Stomach (tissue), 19 donors: ENCODE measurements at places on chromosomes 12 and 14. TPM values are rescaled to one million over a fixed set of nuclear protein-coding genes. Genes with fewer than 3 reads are reported as not detected.
A peak's percentile ranks its signal among the peaks of the same experiment; 100 is the strongest.

Gene RDH5
- polyA plus RNA-seq, result 3.2 TPM

Gene KRT74
- polyA plus RNA-seq, result not detected

Gene SUPT16H
- 39.7 TPM for polyA plus RNA-seq

Gene OR4E2
- polyA plus RNA-seq, result not detected

Gene SPIC
- polyA plus RNA-seq, result 0.18 TPM

Gene TROAP
- polyA plus RNA-seq, result 3.2 TPM

GRCh38 chr14:21023174-21023573 is 1.7 kb downstream of the NDRG2 start:
- no peak for DNase-seq

DNA sequence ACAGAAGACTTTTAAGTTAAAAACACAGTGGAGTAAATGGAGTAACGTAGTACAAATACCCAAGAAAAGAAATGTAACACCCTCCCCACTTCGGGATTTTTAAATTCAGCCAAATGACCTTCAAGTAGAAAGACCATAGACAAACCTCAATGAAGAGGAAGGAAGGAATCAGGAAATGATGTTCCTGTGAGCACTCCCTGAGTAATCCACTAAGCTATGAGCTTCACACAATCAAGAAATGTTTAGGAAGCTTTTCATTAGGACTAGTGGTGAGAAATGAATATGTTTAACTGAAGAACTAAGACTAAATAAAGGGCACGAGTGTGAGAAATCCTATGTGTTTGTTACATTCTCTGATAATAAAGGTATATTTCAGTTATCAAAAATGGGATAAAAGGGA is 10.1 kb downstream of the TCL1A start:
- no peak for DNase-seq

DNA sequence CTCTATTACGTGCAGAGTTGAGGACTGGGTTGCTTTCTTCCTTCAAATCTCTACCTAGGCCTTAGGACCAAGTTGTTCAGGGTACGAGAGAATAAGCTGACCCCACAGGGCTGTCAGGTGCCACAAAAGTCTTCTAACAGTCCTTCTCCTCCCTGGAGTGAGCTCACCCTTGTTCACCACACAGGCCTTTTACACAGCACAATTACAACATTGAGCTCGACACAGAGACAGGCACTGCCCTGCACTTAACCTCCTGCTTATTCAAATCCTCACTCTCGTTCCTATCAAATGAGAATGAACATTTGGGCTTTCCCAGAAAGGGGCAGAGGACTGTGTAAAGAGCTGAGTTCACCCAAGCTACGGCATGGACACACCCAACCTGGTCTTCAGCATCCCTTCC is 2.4 kb downstream of the GALNT6 start:
- DNase-seq, result no peak

GRCh38 chr14:76810953-76811400 is 1.7 kb downstream of the ANGEL1 start:
- no peak for DNase-seq

- no peak for DNase-seq
Measured at GRCh38 chr14:23104591-23105347, at the start of gene CIROP. TSS of gene CIROP (minus strand) at chr14:23104989. CDS start at chr14:23104920, 69 bp downstream.

DNA sequence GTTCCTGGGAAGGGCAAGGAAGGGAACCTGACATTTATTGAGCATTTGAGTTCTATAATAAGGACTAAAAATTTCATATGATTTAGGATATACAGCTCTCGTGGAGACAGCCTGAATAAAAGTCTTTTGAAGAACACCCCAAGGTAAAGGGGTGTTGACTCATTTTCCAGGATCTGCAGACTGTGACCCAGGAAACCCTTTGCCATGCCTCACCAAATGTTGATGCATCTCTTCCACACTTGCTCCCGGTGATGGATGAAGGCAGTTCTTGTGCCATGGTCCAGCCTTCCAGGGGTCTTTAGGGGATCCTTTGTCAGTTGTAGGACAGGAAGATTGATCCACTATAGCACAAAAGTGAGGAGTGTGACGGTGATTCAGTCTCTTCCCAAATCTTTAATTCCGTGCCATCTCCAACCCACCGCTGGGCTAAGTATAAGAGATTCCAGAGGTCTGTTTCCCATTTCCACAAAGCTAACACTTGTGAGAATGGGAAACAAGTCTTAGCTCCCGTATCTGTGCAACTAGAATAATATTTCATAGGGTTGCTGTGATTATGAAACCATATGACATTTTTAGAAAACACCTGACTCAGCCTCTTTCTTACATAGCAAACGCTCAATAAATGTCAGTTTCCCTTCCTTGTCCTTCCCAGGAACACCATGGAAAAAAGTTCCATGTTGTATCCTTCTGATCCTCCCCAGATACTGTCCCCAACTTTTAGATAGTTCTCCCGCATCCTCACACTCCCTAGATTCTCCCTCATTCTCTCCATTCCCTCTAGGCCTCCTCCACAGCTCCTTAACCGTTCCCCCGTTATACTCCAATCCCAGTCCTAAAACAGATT is 836 bp downstream of the AAAS start:
- no peak for DNase-seq

DNA sequence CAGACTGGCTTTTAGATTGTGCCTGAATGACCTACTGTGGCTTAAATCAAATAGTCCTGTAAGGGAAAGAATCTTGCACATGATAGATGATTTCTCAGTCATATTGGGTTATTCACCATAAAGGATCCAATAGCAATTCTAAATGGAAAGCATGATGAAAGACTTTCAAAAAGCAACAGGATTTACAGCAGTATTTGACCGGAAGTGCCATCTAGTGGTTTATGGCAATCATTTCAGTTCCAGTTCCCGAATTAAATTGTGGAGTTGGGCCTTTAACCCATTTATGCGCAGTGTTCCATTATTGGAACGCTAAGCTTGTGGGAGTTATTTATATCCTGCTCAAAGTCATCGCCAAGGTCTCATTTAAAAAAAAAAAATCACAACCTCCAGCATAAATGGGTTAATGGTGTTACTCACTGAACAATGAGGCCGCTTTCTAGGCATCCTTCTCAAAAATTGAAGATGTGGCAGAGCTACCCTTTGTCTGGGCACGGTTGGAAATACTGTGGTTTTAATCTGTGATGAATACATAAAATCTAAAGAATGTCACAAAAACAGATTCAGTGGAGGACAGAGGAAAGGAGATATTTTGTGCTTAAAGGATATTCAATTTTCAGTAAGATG is 60.8 kb upstream of the REP15 start:
- peak; percentile 76 for DNase-seq
